ENCODE measurements at places on chromosomes 12 and 14. TPM values are rescaled to one million over a fixed set of nuclear protein-coding genes. Genes with fewer than 3 reads are reported as not detected.

ZFYVE1 gene
- total RNA-seq = 14.1 TPM

CPNE6 gene
- not detected for total RNA-seq

FSCB gene
- total RNA-seq = not detected

- DNase-seq = no peak
Measured at GRCh38 chr14:63715360-63715759, 12.5 kb downstream of the SGPP1 start.

- no peak for DNase-seq
Measured at GRCh38 chr14:31677630-31678029, 116.4 kb downstream of the NUBPL start.

- no peak for DNase-seq
Measured at GRCh38 chr14:96053600-96054381, 14.6 kb downstream of the C14orf132 start.

GRCh38 chr12:52356031-52356761 lies 11.1 kb downstream of the KRT85 start:
- no peak for DNase-seq

DNA sequence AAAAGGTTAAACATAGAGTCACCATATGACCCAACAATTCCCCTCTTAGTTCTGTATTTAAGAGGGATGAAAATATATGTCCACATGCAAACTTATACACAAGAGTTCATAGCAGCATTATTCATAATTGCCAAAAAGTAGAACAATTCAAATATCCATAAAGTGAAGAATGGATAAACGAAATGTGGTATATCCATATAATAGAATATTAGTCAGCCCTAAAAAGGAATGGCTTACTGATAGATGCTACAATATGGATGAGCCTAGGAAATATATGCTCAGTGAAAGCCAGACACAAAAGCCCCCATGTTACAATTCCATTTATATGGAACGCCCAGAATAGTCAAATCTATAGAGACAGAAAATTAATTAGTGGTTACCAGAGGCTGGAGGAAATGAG lies 44.1 kb upstream of the RIN3 start:
- no peak for DNase-seq

- DNase-seq = no peak
Measured at GRCh38 chr14:91332986-91333649, 84.5 kb downstream of the CCDC88C start.

DNA sequence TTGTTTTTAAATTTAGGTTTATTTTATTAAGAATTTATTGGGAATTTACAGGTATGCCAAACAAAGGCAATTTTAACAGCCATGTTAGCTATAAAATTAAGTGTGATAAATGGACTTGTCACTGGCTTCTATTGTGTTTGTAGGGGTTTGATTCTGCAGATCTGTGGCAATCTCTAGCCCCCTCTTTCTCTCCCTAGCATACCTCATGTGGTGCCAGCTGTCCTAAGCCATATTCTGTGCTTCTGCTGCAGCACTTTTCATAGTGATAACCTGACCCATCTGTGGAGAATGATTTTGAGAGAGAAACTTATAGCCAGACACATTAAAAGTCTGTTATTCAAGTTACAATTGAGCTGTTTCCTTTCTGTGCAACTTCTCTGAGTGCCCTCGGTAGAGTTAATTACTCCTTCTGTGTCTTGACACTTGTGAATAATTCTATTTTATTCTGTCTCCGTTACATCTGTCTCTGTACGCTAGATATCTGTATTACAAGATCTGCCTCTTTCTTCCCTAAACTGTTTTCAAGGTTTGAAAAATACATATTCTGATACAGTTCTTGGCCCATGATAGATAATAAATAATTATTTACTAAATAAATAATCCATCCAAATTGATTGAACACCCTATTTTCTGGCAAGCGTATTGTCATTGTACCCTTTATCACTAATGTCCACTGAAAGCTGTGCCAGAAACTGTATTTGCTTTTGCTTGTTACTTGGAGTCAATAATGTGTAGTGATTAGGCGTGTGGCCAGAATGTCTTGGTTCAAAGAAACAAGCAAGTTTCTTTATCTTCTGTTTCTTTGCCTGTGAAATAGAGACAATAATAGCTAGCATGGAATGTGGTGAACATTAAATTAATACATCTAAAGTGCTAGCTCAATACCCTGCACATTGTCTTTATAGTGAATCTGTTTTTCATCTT lies 40.0 kb downstream of the FRS2 start:
- DNase-seq = no peak

Data from Right ventricle myocardium inferior (tissue), 1 donor.